NB4 (cell line): ENCODE measurements at places on chromosomes 16 and 17.

DNA sequence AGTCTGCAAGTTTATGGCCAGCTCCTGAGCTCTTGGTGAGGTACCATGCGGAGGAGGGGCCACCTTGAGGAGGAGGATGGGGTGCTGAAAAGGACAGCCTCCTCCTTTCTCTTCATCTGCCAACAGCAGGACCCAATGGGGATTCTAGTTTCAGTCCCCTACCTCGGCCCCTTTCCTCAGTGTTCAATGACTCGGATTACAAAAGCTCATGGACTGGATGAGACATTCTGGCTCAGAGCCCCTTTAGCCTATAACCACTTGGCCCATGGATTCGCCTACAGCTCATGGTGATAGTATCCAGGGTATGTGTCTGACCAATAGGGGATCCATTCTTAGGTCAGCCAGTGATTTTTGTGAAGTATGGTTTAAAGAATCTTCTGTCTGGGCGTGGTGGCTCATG lies 8.5 kb upstream of the PIK3R6 start:
- DNase-seq = no peak

DNA sequence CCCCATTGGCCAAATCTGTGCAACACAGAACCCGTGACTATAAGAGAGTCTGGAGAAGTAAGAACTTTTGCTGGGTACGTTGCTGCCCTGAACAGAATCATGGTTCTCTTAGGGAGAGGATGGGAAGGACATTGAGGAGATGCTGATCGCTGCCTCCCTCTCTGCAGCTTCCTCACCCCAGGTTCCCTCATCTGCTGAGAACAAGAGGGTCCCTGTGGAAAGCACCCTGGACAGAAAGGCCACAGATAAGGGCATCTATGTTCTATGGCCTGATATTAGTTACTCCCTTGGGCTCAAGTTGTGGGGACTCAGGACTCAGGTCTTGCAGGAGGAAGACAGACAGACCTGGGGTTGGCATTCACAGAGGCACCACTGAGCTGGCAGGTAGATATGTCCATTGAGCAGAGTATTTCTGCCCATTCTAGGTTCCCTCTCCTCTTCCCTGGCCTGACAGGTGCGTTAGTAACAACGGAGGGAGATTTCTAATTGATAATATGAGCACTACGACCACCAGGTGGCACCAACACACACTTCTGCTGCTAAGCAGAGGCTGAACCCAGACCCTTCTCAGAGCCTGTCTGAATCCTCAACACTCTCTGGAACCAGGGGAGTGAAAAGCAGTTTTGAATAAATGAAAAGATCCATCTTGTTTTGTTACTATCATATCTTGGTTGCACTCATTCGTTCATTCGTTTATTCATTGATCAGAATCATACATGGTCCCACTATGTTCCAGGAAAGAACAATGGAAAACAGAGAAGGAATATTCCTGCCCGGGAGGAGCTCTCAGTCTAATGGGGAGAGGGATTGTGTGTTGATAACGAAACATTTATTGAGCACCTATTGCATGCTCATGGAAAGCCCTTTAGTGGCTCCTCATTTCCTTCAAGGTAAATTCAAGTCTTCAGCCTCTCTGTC lies 56.4 kb downstream of the SLC6A2 start:
- DNase-seq = peak; percentile 74

- no peak for DNase-seq
Measured at GRCh38 chr17:42467889-42468288, 9.2 kb downstream of the ATP6V0A1 start.

- DNase-seq = no peak
Measured at GRCh38 chr16:58280146-58280845, 14.5 kb downstream of the PRSS54 start.

DNA sequence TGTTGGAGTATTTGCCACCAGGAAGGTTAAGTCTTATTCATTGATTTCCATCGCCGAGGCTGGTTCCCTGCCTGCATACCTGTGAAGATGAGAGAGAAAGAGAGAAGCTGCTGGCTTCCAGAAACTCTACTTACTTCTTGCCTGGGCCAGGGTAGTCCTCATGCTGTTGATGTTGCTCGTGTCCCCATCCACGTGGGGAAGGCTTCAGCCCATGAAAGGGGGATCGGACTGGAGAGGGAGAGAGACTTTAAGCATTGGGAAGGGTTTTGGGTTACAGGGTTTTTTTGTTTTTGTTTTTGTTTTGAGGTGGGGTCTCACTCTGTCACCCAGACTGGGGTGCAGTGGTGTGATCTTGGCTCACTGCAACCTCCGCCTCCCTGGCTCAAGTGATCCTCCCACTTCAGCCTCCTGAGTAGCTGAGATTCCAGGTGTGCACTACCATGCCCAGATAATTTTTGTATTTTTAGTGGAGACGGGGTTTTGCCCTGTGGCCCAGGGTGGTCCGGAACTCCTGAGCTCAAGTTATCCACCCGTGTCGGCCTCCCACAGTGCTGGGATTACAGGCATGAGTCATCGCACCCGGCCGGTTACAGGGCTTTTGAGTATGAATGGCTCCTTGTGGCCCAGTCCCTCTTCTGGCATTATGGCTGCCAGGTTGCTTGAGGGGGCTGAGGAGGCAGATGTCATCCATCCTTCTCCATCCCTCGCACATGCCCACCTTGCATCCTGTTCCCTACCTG lies 26.6 kb downstream of the ITGB3 start:
- DNase-seq = no peak

- no peak for DNase-seq
Measured at GRCh38 chr16:84821728-84822689, 2.2 kb downstream of the CRISPLD2 start.

DNA sequence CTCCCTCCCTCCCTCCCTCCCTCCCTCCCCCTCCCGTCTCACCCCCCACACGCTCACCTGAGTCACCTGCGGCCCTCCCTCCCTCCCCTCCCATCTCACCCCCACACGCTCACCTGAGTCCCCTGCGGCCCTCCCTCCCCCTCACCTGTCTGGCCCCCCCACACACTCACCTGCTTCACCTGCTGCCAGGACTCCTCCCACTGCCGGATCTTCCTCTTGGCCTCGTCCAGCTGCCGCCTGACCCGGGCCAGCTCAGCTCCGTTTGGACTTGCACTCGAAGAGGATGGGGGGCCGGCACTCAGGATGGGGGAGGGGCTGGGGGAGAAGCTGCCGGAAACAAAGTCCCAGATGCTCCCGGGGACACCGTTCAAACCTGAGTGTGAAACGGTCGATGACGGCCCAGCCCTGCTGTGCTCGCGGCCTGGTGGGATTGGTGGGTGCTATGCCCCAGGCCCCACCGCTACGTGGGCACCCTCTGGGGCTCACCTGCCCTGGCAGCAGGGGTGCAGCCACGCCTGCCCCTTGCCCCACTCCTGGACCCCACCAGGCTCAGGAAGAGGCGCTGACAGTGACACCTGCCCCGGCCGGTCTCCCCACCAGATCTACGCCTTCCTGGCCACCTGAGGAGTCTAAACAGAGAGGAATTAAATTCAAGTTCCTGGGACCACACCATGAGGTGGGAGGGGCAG lies 15.9 kb downstream of the GNPTG start:
- no peak for DNase-seq

DNA sequence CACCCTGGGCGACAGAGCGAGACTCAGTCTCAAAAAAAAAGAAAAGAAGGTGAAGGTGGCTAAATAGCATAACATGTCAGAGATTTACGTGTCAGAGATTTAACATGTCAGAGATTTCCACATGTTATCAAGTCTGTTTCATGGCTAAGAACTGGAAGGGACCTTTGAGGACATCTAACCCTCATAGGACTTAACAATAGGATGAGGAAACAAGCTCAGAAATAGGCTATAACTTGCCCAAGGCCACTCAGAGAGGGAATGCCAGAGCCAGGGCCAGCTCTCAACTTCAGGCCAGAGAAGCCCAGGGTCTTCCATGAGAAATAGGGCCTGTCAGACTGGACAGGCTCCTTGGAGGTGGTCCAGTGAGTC lies 26.8 kb upstream of the ZNF629 start:
- no peak for DNase-seq

DNA sequence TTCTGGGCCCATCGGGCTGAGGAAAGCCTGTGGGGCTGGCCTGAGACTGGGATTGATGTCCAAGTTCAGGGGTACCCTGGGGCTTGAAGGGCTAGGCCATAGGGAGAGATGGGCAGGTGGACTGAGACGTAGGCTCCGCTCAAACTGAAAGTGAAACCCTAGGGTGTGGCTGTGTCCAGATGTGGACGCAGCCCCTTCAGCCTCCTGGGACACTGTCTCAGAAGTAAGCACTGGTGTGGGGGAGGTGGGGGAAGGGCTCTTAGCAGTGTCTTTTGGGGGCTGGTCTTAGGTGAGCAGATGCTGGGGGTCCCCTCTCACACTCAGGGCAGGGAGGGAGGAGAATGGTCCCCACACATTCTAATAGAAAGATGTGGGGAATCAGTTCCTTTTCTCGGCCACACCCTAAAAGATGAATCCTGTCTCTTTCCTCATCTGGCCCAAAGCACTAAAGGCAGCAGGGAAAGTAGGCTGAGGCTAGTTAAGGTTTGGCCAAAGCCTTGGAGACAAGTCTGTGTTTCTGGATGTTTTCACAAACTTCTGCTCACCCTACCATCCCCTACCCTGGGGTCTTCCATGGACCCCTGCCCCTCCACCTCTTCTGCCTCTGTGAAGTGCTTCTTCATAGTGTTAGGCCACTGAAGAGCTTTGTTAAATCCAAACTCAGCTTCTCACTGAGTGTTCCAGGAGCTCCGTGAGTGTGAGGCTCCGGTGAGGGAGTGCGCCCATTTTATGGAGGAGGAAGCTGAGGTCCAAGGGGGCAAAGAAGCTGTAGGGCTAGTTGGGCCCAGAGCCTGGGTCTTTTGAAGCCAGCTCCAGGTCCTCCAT lies 5.6 kb downstream of the FMNL1 start:
- DNase-seq = peak; percentile 54

- DNase-seq = no peak
Measured at GRCh38 chr16:17475104-17475503, 4.3 kb upstream of the XYLT1 start.

DNA sequence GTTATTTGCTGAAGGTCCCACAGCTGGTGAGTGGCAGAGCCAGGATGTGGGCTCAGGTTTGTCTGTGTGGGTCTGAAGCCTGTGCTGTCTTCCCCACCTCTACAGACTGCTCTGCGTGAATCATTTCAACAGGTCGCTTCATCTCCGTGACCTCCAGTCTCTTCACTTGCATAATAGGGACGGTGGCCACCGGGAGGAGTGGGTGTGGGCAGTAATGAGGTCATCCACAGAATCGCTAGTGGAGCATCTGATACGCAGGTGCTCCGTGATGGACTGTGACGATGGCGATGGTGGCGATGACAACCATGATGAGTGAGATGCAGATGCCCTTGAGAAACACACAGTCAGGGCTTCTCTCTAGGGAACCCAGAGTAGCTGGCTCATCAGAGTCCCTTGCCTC lies 120.2 kb downstream of the RAP1GAP2 start:
- no peak for DNase-seq

DNA sequence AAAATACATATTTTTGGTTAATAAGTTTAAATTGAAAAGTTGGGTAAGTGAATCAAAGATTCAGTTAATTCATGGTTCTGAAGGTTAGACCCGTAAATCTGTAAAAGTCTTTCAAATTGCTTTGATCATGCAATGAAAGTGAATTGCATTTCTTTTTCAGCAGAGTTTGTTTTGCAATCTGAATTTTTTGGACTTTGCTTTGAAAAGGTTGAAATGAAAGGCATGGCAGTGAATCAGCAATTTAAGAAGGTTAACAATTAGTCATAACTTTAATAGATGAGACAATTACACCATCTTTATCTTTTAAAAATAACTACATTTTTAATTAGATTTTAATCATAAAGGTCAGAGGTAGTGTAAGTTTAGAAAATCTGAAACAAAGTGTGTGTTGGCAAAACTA lies 310.9 kb upstream of the KCNJ16 start:
- DNase-seq = no peak

DNA sequence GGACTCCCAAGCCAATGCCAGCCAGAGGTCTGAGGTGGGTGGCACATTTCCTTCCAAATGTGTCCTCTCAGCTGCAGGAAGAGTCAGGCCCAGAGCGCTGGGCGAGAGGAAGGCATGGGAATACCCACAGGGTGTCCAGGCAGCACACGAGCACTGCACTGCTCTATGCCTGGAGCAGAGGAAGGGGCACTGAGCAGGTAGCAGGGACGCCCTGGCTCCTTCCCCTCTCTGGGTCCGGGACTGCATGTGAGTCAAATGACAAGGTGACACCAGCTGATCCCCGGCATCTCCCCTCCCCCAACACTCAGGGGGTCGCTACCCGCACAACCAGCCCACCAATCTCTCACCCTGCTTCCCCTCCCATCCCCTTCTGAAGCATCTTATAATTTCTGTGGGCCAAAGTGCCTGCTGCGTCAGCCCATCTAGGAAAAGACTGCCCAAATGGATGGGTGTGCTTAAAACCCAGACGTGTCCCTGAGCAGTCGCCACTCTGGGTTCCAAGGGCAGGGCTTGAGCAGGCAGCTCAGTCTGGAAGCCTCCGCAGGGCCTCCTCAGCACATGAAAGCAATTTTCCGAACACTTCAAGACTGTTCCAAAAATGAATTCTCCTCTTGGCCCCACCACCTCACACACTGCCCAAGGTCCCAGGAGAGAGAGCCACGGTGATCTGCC lies 12.0 kb upstream of the BCAR1 start:
- DNase-seq = no peak

GRCh38 chr17:60851181-60851580 lies 173.5 kb downstream of the BCAS3 start:
- DNase-seq = no peak

- no peak for DNase-seq
Measured at GRCh38 chr16:90018297-90018651, 982 bp downstream of the DBNDD1 start.

GRCh38 chr17:65756760-65757159 lies 195.3 kb upstream of the AXIN2 start:
- DNase-seq = no peak

DNA sequence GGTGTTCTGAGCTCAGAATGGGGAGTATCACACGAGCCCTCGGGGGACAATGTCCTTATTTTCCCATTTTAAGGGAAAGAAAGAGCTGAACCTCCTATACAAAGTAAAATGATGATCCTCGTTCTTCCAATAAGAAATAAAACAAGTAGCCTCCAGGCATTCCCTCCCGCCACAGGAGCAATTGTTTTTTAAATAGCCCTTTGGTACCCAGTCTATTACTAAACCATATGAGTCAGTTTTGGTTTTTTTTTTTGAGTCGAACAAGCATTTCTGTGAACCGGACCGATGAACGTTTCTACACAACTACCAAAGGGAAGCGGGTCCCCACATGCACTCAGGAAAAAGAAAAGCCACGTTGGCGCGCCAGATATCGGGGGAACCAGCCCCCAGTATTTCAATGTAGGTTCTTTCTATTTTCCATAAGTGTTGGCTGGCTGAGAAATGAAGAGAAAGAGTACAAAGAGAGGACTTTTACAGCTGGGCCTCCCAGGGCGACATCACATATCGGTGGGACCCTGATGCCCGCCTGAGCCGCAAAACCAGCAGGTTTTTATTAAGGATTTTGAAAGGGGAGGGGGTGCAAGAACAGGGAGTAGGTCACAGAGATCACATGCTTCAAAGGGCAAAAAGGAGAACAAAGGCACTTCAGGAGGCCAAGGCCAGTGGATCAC lies 3.8 kb upstream of the DCXR start:
- no peak for DNase-seq

DNA sequence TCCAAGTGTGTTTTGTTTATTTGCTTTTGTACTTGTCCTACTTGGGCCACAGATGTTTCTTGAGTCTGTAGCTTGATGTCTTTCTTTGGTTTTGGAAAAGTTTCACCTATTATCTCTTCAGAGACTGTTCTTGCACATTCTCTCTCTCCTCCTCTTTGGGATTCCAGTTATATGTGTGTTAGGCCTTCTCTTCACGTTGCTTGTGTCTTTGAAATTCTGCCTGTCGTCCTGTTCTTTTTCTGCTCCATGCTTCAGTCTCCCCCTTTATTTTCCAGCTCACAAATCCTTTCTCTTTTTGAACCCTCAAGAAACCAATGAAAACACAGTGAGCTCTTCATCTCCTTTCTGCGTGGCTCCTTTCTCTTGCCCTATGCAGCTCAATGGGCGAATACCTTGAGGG lies 7.9 kb downstream of the VPS35L start:
- no peak for DNase-seq
